IMR-90 (cell line): ENCODE measurements at places on chromosomes 2 and 18. TPM values are rescaled to one million over a fixed set of nuclear protein-coding genes. Genes with fewer than 3 reads are reported as not detected.

- DNase-seq: no peak
- H3K4me1 ChIP-seq: no peaks in the 10 kb centered on the region
- H3K36me3 ChIP-seq: no peaks in the 10 kb centered on the region
- H3K27me3 ChIP-seq: no peaks in the 10 kb centered on the region
- no peak overlapping the region for H3K27ac ChIP-seq
- H3K4me3 ChIP-seq: no peak overlapping the region
Observed at GRCh38 chr2:198957181-198957580, 500.6 kb downstream of the SATB2 start.

DNA sequence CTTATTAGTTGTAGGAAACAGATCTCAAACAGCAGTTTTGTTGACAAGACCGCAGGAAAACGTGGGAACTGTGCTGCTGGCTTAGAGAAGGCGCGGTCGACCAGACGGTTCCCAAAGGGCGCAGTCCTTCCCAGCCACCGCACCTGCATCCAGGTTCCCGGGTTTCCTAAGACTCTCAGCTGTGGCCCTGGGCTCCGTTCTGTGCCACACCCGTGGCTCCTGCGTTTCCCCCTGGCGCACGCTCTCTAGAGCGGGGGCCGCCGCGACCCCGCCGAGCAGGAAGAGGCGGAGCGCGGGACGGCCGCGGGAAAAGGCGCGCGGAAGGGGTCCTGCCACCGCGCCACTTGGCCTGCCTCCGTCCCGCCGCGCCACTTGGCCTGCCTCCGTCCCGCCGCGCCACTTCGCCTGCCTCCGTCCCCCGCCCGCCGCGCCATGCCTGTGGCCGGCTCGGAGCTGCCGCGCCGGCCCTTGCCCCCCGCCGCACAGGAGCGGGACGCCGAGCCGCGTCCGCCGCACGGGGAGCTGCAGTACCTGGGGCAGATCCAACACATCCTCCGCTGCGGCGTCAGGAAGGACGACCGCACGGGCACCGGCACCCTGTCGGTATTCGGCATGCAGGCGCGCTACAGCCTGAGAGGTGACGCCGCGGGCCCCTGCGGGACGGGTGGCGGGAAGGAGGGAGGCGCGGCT is at the start of gene TYMS:
TSS of gene TYMS (plus strand) at position 343 of the 690 bp plus-strand sequence. CDS start at position 433, 90 bp downstream.
- peak within 1 kb of the TSS; percentile 98 for H3K27ac ChIP-seq
- H3K4me1 ChIP-seq: 0 out of 2 replicates have a peak, but pooled peaks cover 2% of the 10 kb centered on the region
- H3K27me3 ChIP-seq: no peaks in the 10 kb centered on the region
- DNase-seq: peak; percentile 51
- peak within 1 kb of the TSS; percentile 90 for H3K4me3 ChIP-seq

AAMP gene
- 112 and 118 TPM in 2 replicates for total RNA-seq

TUBA3E gene
- not detected in 2 replicates for total RNA-seq
